ENCODE measurements at places on chromosomes 4 and X. TPM values are rescaled to one million over a fixed set of nuclear protein-coding genes. Genes with fewer than 3 reads are reported as not detected.
A peak's percentile ranks its signal among the peaks of the same experiment; 100 is the strongest.

DNA sequence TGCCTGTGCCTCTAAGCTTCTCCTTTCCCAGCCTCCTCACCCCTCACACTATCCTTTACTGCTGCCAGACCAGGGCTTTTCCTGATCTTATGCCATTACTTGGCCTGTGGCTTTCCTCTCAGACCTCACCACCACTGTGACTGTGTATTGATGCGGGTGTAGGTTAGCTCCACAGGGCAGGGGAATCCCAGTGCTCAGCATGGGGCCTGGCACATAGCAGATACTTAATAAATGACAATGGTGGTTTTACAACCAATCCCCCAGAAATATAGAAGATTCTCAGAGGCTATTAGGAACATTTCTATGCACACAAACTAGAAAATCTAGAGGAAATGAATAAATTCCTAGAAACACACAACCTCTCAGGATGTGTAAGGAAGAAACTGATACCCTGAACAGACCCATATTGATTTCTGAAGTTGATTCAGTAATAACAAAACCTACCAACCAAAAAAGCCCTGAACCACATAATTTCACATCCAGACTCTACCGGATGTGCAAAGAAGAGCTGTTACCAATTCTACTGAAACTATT, 129.6 kb upstream of the QRFPR start:
- DNase-seq = no peak

DNA sequence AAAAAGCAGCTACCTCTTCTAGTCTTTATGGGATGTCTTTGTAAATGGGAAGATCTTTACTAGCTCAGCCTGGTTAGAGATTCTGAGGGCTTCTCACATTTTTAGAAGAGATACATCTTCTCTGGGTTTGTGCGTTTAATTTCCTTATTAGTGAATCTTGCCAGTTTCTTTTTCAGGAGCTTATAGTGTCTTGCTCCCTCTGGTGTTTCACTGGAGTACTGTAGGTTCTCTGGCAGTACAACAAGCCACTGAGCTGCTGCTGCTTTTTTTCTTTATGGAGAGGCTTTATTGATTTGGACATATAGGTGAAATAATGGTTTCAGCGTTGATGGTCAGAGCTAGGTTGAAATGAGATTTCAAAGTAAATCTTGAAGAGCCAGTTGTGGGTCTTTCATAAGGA, 82.9 kb downstream of the LAS1L start:
- DNase-seq = no peak

- DNase-seq = peak; percentile 67
Observed at GRCh38 chr4:150402871-150403272, 179.1 kb upstream of the MAB21L2 start.

TLL1 gene
- total RNA-seq = 0.35 TPM

CLDN34 gene
- not detected for total RNA-seq

DNA sequence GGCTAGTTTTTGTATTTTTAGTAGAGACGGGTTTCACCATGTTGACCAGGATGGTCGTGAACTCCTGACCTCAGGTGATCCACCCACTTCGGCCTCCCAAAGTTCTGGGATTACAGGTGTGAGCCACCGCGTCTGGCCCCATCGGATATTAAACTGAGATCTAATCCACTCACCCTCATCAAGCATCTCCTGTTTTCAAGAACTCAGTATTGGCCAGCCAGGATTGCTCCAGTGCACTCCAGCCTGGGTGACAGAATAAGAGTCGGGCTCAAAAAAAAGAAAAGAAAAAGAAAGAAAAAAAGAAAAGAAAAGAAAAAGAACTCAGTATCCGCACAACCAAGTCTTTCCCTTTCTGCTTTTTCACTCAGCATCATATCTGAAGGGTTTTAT, 167.6 kb downstream of the OR13H1 start:
- no peak for DNase-seq

DNA sequence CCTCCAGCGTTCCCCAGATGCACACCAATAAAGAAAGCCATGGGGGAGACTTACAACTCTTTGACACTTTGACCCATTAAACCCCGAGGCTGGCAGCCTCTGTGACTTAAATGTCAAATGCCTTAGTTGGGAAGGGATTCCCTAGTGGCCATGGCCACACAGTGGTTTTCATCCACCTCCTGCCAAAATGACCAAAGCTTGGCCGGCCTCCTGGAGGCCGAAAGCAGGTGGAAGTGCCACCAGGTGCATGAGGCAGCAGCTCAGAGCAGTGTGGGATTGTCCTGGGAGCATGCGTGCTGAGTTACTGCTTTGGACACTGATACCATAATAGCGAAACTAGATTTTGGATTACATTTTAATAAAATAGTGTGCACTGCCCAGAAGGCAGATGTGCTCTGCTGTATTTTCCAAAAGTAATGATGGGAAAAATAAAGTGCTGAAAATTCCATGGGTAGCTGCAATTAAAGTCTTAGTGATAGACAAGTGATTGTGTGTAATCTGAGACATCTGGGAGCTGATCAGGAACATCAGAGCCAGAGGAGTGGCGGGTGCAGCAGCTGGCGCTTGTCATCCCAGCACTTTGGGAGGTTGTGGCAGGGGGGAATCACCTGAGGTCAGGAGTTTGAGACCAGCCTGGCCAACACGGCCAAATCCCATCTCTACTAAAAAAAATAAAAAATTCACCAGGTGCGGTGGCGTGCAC, 39.8 kb upstream of the TADA2B start:
- DNase-seq = no peak

DNA sequence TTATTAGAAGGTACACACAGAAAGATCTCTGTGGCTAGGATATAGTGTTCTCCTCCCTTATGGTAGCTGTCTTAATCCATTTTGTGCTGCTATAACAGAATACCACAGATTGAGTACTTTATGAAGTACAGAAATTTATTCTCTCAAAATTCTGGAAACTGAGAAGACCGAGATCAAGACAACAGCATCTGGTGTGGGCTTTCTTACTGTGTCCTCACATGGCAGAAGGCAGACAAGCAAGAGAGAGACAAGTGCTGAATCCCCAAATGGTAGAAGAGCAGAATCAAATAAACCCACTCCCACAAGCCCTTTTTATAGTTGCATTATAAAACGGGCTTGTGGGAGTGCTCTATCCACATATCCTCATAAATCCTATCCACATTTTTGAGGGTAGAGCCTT, 373.1 kb downstream of the GABRG1 start:
- no peak for DNase-seq

DNA sequence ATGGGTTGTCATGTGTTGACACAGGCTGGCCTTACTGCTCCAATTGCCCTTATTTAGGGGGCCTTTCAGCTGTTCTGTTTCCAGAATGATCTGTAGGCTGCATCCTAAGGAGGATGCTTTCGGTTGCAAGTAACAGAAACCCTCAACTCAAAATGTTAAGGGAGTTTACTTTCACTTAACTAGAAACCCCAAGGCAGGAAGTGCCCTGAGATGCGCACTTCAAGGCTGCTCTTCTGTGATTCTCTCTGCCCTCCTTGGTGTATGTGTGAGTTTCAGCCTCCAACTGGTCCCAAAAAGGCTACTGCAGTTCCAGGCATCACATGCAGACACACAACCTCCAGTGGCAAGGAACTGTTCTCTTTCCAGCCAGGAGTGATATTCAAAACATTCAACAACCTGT, 97.3 kb upstream of the ATP6AP2 start:
- no peak for DNase-seq

Measured in Right ventricle myocardium superior (tissue), 1 donor.